ENCODE measurements at places on chromosomes 4 and X. TPM values are rescaled to one million over a fixed set of nuclear protein-coding genes. Genes with fewer than 3 reads are reported as not detected.

Gene SCML2
- 0.97 TPM for total RNA-seq

Gene PGAM4
- total RNA-seq, result not detected

Gene FRMD7
- not detected for total RNA-seq

Gene ATG4A
- total RNA-seq, result 18.4 TPM

Gene PAGE1
- not detected for total RNA-seq

Gene CXXC4
- total RNA-seq, result 0.71 TPM

Gene PPEF1
- 0.42 TPM for total RNA-seq

Gene NIPAL1
- total RNA-seq, result 1.6 TPM

Gene TKTL2
- not detected for total RNA-seq

Gene PNPLA4
- 11.6 TPM for total RNA-seq

Gene FMR1NB
- total RNA-seq, result not detected

Gene FBXW7
- 35.2 TPM for total RNA-seq

Gene ATOH1
- not detected for total RNA-seq

Gene GRSF1
- 74.5 TPM for total RNA-seq

Gene FRMPD4
- total RNA-seq, result not detected

Gene HMX1
- total RNA-seq, result not detected

Gene PPP3CA
- 57.4 TPM for total RNA-seq

Gene MAD2L1
- 6.0 TPM for total RNA-seq

Gene FGF16
- total RNA-seq, result not detected

Gene TMEM192
- total RNA-seq, result 25.8 TPM

Gene PNMA5
- total RNA-seq, result not detected

Gene PPP1R2C
- total RNA-seq, result not detected

Gene LPAR4
- 0.55 TPM for total RNA-seq
